Omental fat pad (tissue), 4 donors: ENCODE measurements at places on chromosomes 5 and 9. TPM values are rescaled to one million over a fixed set of nuclear protein-coding genes. Genes with fewer than 3 reads are reported as not detected.

Gene CCNI2
- not detected for total RNA-seq

Gene PFN3
- not detected for total RNA-seq

Gene ZBTB43
- total RNA-seq: 15.2 TPM

Gene AQP3
- total RNA-seq: 57.6 TPM

Gene HK3
- 61.6 TPM for total RNA-seq

Gene SYK
- 25.9 TPM for total RNA-seq

Gene TAF11L5
- total RNA-seq: not detected

Gene ADAMTS12
- total RNA-seq: 42.9 TPM

Gene CER1
- not detected for total RNA-seq

Gene ADCY2
- 1.1 TPM for total RNA-seq

Gene HAVCR2
- 13.7 TPM for total RNA-seq

Gene HACD4
- 4.1 TPM for total RNA-seq

Gene TRPM6
- total RNA-seq: 3.9 TPM

Gene DCAF12
- 25.3 TPM for total RNA-seq

Gene TMEM215
- not detected for total RNA-seq

Gene VLDLR
- 12.4 TPM for total RNA-seq

Gene MAST4
- 76.8 TPM for total RNA-seq

Gene HINT1
- 143 TPM for total RNA-seq

Gene TRIM36
- 0.63 TPM for total RNA-seq

Gene PAIP1
- total RNA-seq: 99.5 TPM

Gene IRX2
- 0.19 TPM for total RNA-seq

Gene TPPP
- total RNA-seq: 5.8 TPM

Gene EPB41L4B
- total RNA-seq: 47.7 TPM

Gene CARTPT
- total RNA-seq: not detected

Gene PHF24
- total RNA-seq: 0.95 TPM

Gene ERBIN
- total RNA-seq: 49.0 TPM

Gene PCDHB9
- total RNA-seq: 1.3 TPM

Gene SLC36A1
- 14.7 TPM for total RNA-seq

Gene NIM1K
- total RNA-seq: not detected

Gene NKD2
- total RNA-seq: 2.2 TPM

Gene PIP5K1B
- 3.1 TPM for total RNA-seq
